Hematopoietic multipotent progenitor cell treated with erythropoietin and hydrocortisone succinate and interleukin-3 and kit ligand, for 6 days (in vitro differentiated cells): ENCODE measurements at places on chromosomes 3 and 15.
A peak's percentile ranks its signal among the peaks of the same experiment; 100 is the strongest.

DNA sequence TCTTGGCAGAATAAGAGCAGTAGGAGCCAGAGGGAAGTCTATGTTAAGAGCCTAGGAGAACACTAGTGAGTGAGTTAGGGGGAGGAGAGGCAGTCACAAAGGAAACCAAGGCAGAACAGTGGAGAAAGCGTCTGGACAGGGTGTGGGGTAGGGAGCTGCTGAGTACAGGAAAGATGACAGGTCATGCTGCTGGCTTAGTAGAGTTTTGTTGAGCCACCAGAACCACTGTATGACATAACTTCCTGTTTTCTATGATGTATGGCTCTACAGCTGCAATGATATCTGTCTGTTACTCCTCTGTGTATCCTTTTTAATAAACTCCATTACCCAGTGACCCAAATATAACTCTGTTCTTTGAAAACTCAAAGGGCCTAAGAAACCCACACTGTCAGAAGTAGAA, 10.6 kb upstream of the STT3B start:
- peak; percentile 73 for DNase-seq

GRCh38 chr3:107997671-107998070, 93.2 kb downstream of the CD47 start:
- DNase-seq, result no peak

DNA sequence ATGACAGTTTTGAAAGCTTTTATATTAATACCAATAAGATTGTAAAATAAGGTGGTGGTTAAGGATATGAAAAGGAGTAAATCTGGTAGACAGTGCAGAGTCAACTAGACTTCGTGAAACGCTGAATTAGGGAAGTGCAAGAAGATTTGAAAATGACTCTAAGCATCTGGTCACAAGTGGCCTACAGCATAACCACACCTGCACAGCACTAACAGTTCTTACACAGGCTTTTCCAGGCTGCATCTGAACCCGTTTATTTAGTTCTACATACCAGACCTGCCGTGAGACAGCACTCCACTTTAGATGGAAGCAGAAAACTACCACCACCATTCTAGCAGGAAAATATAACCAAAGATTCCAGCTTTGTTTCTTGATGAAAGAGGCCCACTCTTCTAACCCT, 1.9 kb downstream of the DMXL2 start:
- peak; percentile 23 for DNase-seq

GRCh38 chr3:125019271-125019670, 36.5 kb downstream of the HEG1 start:
- DNase-seq, result no peak

- no peak for DNase-seq
Observed at GRCh38 chr15:34650177-34650576, 66.7 kb upstream of the GOLGA8B start.

DNA sequence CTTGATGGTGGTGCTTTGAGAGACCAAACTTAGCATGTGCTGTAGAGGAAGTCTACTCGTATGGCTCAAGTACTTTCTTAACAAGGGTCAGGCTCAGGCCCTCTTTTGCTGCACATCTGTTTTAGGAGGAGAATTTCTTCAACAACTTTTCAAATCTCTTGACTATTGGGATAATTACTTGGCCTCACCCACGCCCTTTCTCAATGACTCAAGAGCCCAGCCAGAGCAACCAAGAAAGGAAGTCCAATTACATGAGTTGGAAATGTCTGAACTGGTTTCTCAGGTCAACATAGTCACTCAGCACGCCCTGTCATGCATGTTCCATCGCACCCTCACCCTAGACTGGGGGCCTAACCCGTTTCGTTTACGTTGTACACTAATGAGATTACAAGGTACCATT, 44.8 kb upstream of the UMPS start:
- DNase-seq, result no peak

- DNase-seq, result no peak
Observed at GRCh38 chr3:15602146-15602536, 596 bp downstream of the BTD start.
